Right lobe of liver (tissue), 6 donors: ENCODE measurements at places on chromosomes 1 and 21. TPM values are rescaled to one million over a fixed set of nuclear protein-coding genes. Genes with fewer than 3 reads are reported as not detected.

Gene FBLIM1
- total RNA-seq, result 8.5 TPM

Gene PTPN7
- 0.98 TPM for total RNA-seq

Gene NOS1AP
- total RNA-seq, result 4.7 TPM

Gene RGS1
- total RNA-seq, result 10.0 TPM

Gene RIPPLY3
- not detected for total RNA-seq

Gene TNFRSF1B
- total RNA-seq, result 51.9 TPM

Gene SPRR1B
- not detected for total RNA-seq

DNA sequence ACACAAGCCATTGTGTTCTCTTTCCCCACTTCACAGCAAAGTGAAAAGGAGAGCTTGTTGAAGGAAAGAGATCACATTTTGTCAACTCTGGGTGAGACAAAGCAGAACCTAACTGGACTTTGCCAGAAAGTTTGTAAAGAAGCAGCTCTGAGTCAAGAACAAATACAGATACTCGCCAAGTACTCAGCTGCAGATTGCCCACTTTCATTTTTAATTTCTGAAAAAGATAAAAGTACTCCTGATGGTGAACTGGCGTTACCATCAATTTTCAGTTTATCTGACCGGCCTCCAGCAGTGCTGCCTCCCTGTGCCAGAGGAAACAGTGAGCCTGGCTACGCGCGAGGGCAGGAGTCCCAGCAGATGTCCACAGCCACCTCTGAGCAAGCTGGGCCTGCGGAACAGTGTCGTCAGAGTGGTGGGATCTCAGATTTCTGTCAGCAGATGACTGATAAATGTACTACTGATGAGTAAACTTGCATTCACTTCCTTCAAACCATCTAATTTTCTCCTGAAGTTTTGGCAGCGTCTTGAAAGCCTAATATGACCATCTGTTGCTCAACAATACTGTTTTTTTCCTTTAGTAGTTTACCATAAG lies 43.7 kb downstream of the BACH1 start:
- DNase-seq, result peak; percentile 45
- no peak overlapping the region for H3K4me3 ChIP-seq
- H3K27ac ChIP-seq, result peak overlapping the region; percentile 13
- H3K36me3 ChIP-seq, result no peaks in the 10 kb centered on the region

GRCh38 chr1:26597629-26598039 lies 68.1 kb downstream of the RPS6KA1 start:
- no peak overlapping the region for H3K27ac ChIP-seq
- no peaks in the 10 kb centered on the region for H3K36me3 ChIP-seq
- DNase-seq, result no peak
- H3K4me1 ChIP-seq, result no peaks in the 10 kb centered on the region
- no peak overlapping the region for H3K4me3 ChIP-seq

DNA sequence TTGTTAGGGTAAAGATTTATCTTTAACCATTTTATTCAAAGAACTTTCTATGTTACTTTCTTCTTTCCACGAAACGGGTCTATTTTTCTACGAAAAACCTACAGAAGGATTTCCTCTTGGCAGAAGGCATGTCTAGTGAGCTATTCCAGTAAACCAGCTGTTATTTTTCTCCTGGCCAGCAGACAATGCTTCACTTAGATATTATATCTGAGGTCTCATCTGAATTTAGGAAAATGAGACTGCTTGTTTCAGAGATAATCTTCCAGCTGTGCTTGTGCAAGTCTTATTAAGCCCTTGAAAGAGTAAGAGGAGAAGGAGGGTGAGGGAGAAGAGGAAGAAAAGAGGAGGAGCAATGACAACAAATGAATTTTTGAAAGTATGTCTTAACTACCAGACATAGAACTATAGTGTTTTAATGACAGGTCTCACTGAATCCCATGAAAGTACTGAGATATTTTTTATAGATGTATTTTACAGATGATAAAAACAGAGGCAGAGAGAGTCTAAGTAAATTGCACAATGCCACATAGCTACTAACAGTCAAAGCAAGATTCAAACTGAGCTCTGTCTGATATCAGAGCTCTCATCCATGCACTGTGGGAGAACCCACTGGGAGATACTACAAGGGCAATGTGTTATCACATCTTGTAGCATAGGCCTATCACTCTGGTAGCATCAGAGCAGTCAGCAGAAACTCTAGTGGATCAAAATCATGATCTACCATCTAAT lies 54.6 kb upstream of the SAMSN1 start:
- H3K4me1 ChIP-seq, result no peaks in the 10 kb centered on the region
- H3K27me3 ChIP-seq, result no peaks in the 10 kb centered on the region
- no peak for DNase-seq
- H3K36me3 ChIP-seq, result no peaks in the 10 kb centered on the region
- H3K27ac ChIP-seq, result no peak overlapping the region

- no peak for DNase-seq
- H3K27me3 ChIP-seq, result no peaks in the 10 kb centered on the region
- H3K4me1 ChIP-seq, result no peaks in the 10 kb centered on the region
- H3K4me3 ChIP-seq, result no peak overlapping the region
- H3K36me3 ChIP-seq, result no peaks in the 10 kb centered on the region
Observed at GRCh38 chr1:171716616-171717015, 25.2 kb downstream of the VAMP4 start.

DNA sequence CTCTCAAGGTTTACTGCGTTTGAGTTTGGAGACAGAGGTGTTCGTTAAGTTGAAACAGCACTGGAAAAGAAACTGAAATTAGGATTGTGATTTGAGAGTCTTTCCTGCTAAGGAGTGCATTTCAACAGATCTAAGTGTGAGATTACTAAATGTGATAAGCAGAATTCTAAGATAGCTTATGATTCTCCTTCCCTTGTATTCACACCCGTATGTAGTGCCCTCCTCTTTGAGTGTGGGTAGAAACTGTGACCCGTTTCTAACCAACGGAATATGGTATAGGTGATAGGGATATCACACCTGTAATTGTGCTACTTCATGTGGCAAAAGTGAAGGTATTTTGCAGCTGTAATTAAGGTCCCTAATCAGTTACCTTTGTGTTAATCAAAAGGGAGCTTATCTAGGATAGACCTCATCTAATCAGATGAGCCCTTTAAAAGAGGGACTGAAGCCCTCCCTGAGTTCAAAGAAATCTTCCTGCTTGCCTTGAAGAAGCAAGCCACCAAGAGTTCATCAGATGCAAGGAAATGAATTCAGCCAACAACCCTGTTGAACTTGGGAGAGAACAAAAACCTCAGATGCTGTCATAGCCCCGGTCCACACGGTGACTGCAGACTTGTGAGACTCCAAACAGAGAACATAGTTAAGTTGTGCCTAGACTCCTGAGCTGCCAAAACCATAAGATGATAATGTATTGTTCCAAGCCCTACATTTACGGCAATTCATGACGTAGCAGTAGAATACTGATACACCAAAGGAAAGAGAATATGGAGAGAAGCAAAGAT lies 12.6 kb upstream of the IL12RB2 start:
- no peaks in the 10 kb centered on the region for H3K27me3 ChIP-seq
- DNase-seq, result no peak
- no peak overlapping the region for H3K27ac ChIP-seq
- H3K36me3 ChIP-seq, result no peaks in the 10 kb centered on the region
- no peak overlapping the region for H3K4me3 ChIP-seq

- no peaks in the 10 kb centered on the region for H3K4me1 ChIP-seq
- no peak overlapping the region for H3K27ac ChIP-seq
- no peaks in the 10 kb centered on the region for H3K27me3 ChIP-seq
- H3K4me3 ChIP-seq, result peak overlapping the region; percentile 48
- peak; percentile 44 for DNase-seq
Observed at GRCh38 chr1:21651214-21652042, 17.7 kb downstream of the RAP1GAP start.

- H3K36me3 ChIP-seq, result peaks cover 10% of the 10 kb centered on the region
- H3K4me3 ChIP-seq, result no peak overlapping the region
- H3K27me3 ChIP-seq, result no peaks in the 10 kb centered on the region
- DNase-seq, result no peak
- no peak overlapping the region for H3K27ac ChIP-seq
- H3K4me1 ChIP-seq, result no peaks in the 10 kb centered on the region
Observed at GRCh38 chr1:156948708-156949107, 28.3 kb downstream of the LRRC71 start.

DNA sequence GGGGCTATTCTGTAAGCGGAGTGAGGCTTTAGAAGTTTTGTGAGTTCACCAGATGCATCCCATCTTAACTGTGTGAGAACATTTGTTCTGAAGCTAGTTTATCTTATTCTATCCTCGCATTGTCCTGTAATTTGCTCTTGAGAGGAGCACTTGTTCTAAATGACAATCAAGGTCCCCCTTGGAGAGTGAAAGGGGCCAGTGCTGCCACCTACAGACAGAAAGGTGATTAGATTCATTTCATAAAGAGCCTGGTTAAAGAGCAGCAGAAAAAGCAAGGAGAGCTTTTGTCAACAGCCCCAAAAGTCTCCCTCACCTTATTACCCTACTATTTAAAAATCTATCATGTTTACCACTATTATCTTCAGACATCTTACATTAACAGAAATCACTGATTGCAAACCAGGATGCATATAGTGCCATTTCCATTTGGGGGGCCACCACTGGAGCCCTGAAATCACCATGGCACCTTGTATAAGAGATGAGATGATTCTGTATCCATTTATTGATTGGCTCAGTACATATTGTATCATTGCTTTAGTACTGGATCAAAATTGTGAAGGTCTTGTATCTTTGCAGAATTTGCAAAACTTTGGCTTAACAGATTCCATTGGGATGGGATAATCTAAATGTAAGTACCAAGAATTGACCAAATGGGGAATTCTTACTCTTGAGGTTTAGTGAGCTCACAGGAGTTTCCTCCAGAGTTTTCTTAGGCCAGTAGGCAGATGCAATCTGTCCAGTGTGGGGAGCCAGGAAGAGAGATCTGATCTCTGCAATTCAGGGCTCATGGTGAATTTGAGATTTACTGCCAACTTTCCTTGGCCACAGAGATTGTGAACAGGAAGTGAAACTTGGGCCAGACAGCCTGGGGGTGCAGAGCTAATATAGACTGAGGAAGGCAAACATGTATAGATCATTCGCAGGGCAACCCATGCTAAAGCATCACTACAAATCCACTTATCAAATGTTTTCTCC lies 64.3 kb upstream of the TRABD2B start:
- H3K27ac ChIP-seq, result no peak overlapping the region
- no peak overlapping the region for H3K4me3 ChIP-seq
- peaks cover 9% of the 10 kb centered on the region for H3K4me1 ChIP-seq
- no peaks in the 10 kb centered on the region for H3K36me3 ChIP-seq
- no peaks in the 10 kb centered on the region for H3K27me3 ChIP-seq
- DNase-seq, result no peak

- no peak overlapping the region for H3K4me3 ChIP-seq
- H3K36me3 ChIP-seq, result no peaks in the 10 kb centered on the region
- no peaks in the 10 kb centered on the region for H3K27me3 ChIP-seq
- no peak overlapping the region for H3K27ac ChIP-seq
Observed at GRCh38 chr1:42231253-42231652, 66.7 kb upstream of the GUCA2A start.

DNA sequence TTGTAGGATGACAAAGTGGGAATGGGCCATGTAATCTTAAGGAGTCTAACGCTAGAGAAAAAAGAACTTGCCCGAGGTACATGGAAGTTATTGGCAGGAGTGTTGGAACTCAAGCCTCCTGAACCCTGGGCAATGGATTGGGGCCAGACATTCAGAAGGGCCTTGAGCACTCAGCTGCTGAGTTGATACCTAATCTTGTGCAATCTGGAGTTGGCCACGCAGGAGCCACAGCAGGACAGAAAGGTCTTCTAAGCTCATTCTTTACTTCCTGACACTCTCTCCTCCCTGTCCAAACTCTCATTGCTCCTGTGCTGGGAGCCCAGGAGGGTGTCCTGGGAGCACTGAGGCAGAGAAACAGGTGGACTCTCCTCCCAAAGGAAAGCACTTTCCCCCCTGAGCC lies 25.1 kb upstream of the CSF1 start:
- no peaks in the 10 kb centered on the region for H3K27me3 ChIP-seq
- no peak overlapping the region for H3K27ac ChIP-seq
- no peaks in the 10 kb centered on the region for H3K4me1 ChIP-seq
- no peak for DNase-seq
- H3K4me3 ChIP-seq, result no peak overlapping the region

- no peak for DNase-seq
- H3K4me3 ChIP-seq, result no peak overlapping the region
- H3K27me3 ChIP-seq, result no peaks in the 10 kb centered on the region
- H3K36me3 ChIP-seq, result no peaks in the 10 kb centered on the region
- H3K27ac ChIP-seq, result no peak overlapping the region
- H3K4me1 ChIP-seq, result no peaks in the 10 kb centered on the region
Observed at GRCh38 chr21:38282921-38283320, 26.1 kb downstream of the KCNJ15 start.

GRCh38 chr1:1550591-1551432 lies 10.4 kb upstream of the TMEM240 start:
- H3K27ac ChIP-seq, result no peak overlapping the region
- no peak overlapping the region for H3K4me3 ChIP-seq
- H3K36me3 ChIP-seq, result no peaks in the 10 kb centered on the region
- no peaks in the 10 kb centered on the region for H3K27me3 ChIP-seq
- H3K4me1 ChIP-seq, result no peaks in the 10 kb centered on the region
- DNase-seq, result no peak

DNA sequence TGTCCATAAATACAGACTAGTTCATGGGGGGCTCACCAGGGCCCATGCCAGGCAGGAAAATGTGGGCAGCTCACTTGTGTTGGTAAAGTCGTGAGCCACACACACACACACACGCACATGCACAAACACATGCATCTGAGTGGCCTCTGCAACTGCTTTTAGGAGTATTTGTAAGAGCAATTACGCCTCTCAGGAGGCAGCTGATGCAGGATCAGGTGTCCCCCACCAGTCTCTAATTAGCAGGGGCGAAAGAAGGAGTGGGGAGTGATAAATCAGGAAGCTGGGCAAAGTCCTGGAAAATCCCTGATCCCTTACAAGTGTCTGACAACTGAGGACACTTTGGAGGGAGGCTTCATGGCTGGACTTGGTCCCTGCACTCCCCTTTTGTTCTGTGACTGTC lies 5.7 kb upstream of the IVL start:
- H3K27ac ChIP-seq, result no peak overlapping the region
- no peak overlapping the region for H3K4me3 ChIP-seq
- DNase-seq, result no peak
- no peaks in the 10 kb centered on the region for H3K27me3 ChIP-seq
- H3K4me1 ChIP-seq, result no peaks in the 10 kb centered on the region

DNA sequence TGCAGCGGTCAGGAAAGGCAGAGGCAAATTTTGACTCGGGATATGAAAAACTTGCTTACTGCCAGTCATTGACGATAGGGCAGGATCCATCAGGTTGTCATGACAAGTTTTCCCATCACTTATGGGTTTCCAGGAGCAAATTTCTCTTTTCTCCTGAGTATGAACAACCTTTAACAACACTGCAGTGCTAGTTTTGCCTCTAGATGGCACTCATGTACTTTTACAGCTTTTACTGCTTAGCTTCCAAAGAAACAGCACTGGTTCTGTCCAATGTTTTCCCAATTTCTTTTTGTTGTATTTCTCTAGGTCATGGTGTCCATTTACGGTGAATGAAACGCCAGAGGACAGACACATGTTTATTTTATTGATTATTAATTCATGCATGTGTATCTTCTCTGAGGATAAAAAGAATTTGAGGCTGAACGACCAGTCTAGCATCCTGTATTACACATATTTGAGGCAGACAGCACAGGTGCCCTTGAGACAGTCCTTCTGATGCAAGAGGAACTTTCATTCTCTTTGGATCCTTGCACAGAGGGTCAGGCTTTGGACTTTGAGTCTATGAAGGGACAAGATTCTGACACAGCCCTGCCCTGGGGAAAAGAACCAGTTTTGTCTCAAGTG lies 112.3 kb upstream of the TRABD2B start:
- H3K4me1 ChIP-seq, result no peaks in the 10 kb centered on the region
- no peak for DNase-seq
- no peak overlapping the region for H3K4me3 ChIP-seq
